Activated T-helper 1 cell treated with anti-CD3 and anti-CD28 coated beads, Interleukin-12 subunit alpha, Interleukin-12 subunit beta, Interleukin-2, Interleukin-4 antibody, amounts not matched to agents 30 ng/mL and 10 ng/mL and 1 ng/mL, durations not matched to agents 14 hours and 24 hours and 36 hours (primary cell): ENCODE measurements at places on chromosomes 4 and X. TPM values are rescaled to one million over a fixed set of nuclear protein-coding genes. Genes with fewer than 3 reads are reported as not detected.

Gene STATH
- total RNA-seq, result not detected in 2 replicates

Gene AKAP14
- total RNA-seq, result not detected in 2 replicates

Gene PRR32
- not detected in 2 replicates for total RNA-seq

DNA sequence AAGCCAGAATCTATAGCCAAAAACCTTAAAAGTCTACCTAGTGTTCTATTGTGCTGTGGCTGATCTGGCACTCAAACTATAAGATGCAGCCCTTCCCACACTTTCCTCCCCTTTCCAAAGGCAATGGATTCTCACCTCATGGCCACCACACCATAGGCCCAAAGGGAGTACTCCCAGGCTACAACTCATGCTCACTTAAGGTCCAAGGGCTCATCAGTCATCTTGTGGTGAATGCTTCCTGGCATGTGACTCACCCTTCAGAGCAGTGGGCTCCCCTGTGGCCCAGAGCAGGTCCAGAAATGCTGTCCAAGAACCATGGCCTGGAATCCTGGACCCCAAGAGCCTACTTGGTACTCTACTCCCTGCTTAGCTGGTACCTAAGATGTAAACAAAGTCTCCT lies 181.0 kb downstream of the CHRDL1 start:
- H3K4me1 ChIP-seq, result no peaks in the 10 kb centered on the region
- DNase-seq, result no peak
- H3K27ac ChIP-seq, result no peak overlapping the region
- H3K36me3 ChIP-seq, result no peaks in the 10 kb centered on the region

DNA sequence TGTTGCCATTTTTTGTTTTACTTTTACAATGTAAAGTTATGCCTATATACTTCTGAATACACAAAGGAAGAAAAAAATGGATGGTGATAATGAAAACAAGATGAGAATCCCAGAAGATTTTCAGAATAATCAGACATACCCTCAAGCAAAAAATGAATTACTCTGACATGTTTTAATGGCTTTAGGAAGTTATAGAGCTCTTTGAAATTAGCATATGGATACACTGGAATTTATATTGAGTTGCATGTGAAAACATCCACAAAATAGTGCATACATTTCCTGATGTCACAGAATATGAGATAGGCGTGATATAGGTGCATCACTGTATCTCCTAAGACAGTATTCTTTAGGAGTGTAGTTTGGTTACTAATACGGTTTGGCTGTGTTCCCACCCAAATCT lies 351.3 kb downstream of the SLC7A11 start:
- H3K4me3 ChIP-seq, result no peak overlapping the region
- no peaks in the 10 kb centered on the region for H3K27me3 ChIP-seq
- H3K36me3 ChIP-seq, result no peaks in the 10 kb centered on the region

- no peaks in the 10 kb centered on the region for H3K36me3 ChIP-seq
- no peaks in the 10 kb centered on the region for H3K27me3 ChIP-seq
- DNase-seq, result no peak
- no peak overlapping the region for H3K4me3 ChIP-seq
These were observed 91.1 kb upstream of the ANKRD50 start for GRCh38 chr4:124803641-124804040.

GRCh38 chr4:15438939-15439524 lies 11.2 kb downstream of the C1QTNF7 start:
- H3K27ac ChIP-seq, result no peak overlapping the region
- DNase-seq, result no peak
- H3K36me3 ChIP-seq, result no peaks in the 10 kb centered on the region

DNA sequence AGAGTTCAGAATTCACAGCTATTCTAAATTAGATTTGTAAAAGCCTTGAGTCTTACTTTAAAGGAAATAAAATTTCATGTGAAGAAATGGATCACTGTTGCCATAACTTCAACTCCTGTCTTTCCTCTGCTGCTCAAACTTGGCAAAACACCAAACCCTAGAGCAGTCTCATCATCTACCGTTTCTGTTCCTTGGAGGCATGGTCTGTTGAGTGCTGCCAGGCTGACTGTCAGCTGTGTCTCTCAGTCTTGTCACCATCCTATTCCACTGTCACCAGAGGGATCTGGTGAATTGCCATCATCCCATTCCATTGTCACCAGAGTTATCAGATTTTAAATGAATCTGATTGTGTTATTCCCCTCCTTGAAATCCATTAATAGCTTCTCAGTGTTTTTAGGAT lies 55.6 kb downstream of the STIM2 start:
- no peak overlapping the region for H3K27ac ChIP-seq
- H3K4me1 ChIP-seq, result peaks cover 55% of the 10 kb centered on the region
- H3K27me3 ChIP-seq, result no peaks in the 10 kb centered on the region
- H3K4me3 ChIP-seq, result no peak overlapping the region

- H3K4me3 ChIP-seq, result no peak overlapping the region
- no peak overlapping the region for H3K27ac ChIP-seq
- H3K4me1 ChIP-seq, result no peaks in the 10 kb centered on the region
- peaks cover 6% of the 10 kb centered on the region for H3K27me3 ChIP-seq
- no peak for DNase-seq
These were observed 96.4 kb upstream of the DDIT4L start for GRCh38 chr4:100286636-100287035.

- H3K4me1 ChIP-seq, result no peaks in the 10 kb centered on the region
- DNase-seq, result no peak
- no peak overlapping the region for H3K27ac ChIP-seq
- no peaks in the 10 kb centered on the region for H3K27me3 ChIP-seq
- no peaks in the 10 kb centered on the region for H3K36me3 ChIP-seq
- H3K4me3 ChIP-seq, result no peak overlapping the region
These were observed 103.3 kb upstream of the FAT1 start for GRCh38 chr4:186826846-186827533.
